ENCODE measurements at places on chromosomes 1 and 21. TPM values are rescaled to one million over a fixed set of nuclear protein-coding genes. Genes with fewer than 3 reads are reported as not detected.

PGBD5 gene
- not detected for total RNA-seq

OR2L2 gene
- 0.07 TPM for total RNA-seq

S100A1 gene
- total RNA-seq, result not detected

DDR2 gene
- 0.45 TPM for total RNA-seq

TARDBP gene
- 211 TPM for total RNA-seq

KCNK1 gene
- 2.3 TPM for total RNA-seq

S100A8 gene
- total RNA-seq, result not detected

LCE3D gene
- not detected for total RNA-seq

LCE2B gene
- not detected for total RNA-seq

C1orf185 gene
- not detected for total RNA-seq

PKP1 gene
- total RNA-seq, result not detected

GRCh38 chr1:117268535-117269455 is 58.1 kb upstream of the VTCN1 start:
- H3K27me3 ChIP-seq, result peaks cover 12% of the 10 kb centered on the region
- no peak for DNase-seq
- no peaks in the 10 kb centered on the region for H3K4me1 ChIP-seq
- no peak overlapping the region for H3K27ac ChIP-seq
- no peaks in the 10 kb centered on the region for H3K36me3 ChIP-seq

DNA sequence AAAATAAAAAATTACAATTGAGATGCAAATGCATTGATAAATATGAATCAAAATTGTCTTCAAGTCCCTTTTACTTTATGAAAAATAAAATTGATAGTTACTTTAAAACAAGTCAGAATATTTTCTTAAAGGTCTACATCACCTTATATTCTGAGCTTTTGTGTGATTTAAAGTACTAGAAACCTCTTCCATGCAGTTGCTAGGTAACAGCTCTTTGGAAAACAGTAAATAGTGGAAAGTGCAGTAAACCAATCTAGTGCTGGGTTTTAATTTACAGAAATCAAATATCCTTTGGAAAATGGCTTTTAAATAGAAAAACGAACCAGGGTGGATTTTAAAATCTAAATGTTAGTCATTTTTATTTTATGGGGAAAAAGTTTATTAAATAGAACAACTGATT is 227.9 kb downstream of the KCNT2 start:
- no peaks in the 10 kb centered on the region for H3K27me3 ChIP-seq
- DNase-seq, result no peak
- no peaks in the 10 kb centered on the region for H3K4me1 ChIP-seq
- no peaks in the 10 kb centered on the region for H3K36me3 ChIP-seq

- no peak overlapping the region for H3K4me3 ChIP-seq
- H3K27me3 ChIP-seq, result peaks cover 9% of the 10 kb centered on the region
- no peak for DNase-seq
- no peaks in the 10 kb centered on the region for H3K36me3 ChIP-seq
- H3K27ac ChIP-seq, result no peak overlapping the region
These were observed 33.2 kb upstream of the PKN2 start for GRCh38 chr1:88650676-88651418.

DNA sequence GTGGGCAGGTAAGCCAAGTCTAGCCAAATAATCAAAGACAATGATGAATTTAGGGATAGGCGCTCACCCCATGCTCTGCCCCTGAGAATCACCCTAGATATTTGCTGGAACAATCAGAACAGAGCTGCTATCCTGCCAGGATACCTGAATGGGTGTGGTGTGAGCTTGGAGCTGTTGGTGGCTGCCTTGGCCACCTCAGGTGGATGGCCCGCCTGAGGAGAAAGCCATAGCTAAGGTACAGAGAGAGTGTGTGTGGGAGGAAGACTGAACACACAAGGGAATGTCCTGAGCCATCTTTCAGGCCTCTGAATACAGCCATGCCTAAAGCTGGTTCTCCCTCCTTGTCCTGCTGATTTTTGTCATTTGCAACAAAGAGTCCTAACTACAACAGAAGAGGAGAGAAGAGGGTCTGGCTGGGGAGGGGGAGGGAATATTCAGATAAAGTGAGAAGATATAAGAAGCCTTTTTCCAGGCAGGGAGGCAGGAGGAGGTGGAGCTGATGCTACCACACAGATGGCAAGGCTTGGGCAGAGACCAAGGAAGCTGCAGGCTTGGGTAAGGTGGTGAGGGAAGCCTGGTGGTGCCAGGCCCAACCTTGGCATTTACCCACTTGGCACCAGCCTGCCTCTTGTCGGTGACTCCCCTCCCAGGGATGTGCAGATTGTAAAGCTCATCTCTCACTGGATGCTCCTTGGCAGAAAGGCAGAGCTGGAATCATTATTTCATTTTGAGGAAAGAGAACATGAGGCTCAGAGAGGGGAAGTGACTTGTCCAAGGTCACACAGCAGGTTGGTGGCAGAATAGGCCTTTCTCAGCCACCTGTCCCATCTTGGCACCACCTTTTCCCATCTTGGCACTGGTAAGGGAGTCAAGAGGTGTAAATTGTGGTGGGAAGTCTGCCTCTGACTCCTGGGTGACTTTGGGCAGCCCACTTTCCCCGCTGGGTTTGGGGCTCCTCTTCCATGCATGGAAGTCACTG is 49.7 kb downstream of the NKAIN1 start:
- no peak overlapping the region for H3K27ac ChIP-seq
- no peak for DNase-seq
- H3K4me1 ChIP-seq, result no peaks in the 10 kb centered on the region

GRCh38 chr1:237228421-237228820 is 186.4 kb downstream of the RYR2 start:
- H3K27ac ChIP-seq, result no peak overlapping the region
- H3K27me3 ChIP-seq, result no peaks in the 10 kb centered on the region
- H3K4me1 ChIP-seq, result no peaks in the 10 kb centered on the region
- H3K36me3 ChIP-seq, result no peaks in the 10 kb centered on the region
- no peak overlapping the region for H3K4me3 ChIP-seq
- no peak for DNase-seq

- H3K4me1 ChIP-seq, result no peaks in the 10 kb centered on the region
- H3K27me3 ChIP-seq, result no peaks in the 10 kb centered on the region
- no peaks in the 10 kb centered on the region for H3K36me3 ChIP-seq
These were observed 1.7 kb downstream of the PADI3 start for GRCh38 chr1:17250601-17251000.

DNA sequence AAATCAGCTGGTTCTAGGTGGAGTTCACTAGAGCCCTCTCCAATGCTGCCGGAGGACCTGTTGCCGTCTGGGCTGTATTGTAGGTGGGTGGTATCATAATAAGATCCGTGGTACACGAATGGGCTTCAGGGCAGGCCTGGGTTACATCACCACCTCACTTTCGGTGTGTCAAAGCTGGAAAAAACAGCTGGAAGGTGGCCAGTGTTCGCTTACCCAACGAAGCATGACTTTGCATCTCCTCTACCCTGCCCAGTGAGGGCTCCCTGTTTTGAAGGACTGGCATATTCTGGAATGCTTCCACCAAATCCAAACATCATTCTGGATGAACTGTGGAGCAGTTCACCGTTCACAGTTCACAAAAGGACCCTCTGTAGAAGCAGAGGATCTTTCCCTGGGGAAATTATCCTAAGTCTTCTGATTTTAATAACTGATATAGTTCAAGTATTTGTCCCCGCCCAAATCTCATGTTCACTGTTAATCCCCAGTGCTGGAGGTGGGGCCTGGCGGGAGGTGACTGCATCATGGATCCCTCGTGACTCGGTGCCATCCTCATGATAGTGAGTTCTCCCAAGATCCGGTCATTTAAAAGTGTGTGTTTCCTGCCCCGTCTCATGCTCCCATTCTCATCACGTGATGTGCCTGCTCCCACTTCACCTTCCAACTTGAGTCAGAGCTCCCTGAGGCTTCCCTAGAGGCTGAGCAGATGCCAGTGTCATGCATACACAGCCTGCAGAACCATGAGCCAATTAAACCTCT is 429.0 kb downstream of the KIF26B start:
- H3K27ac ChIP-seq, result no peak overlapping the region
- no peak for DNase-seq
- no peak overlapping the region for H3K4me3 ChIP-seq
- H3K27me3 ChIP-seq, result no peaks in the 10 kb centered on the region
- no peaks in the 10 kb centered on the region for H3K4me1 ChIP-seq
- no peaks in the 10 kb centered on the region for H3K36me3 ChIP-seq

- no peak overlapping the region for H3K27ac ChIP-seq
- no peaks in the 10 kb centered on the region for H3K36me3 ChIP-seq
- no peaks in the 10 kb centered on the region for H3K27me3 ChIP-seq
- no peaks in the 10 kb centered on the region for H3K4me1 ChIP-seq
These were observed 21.3 kb upstream of the FCRL2 start for GRCh38 chr1:157798211-157798610.

DNA sequence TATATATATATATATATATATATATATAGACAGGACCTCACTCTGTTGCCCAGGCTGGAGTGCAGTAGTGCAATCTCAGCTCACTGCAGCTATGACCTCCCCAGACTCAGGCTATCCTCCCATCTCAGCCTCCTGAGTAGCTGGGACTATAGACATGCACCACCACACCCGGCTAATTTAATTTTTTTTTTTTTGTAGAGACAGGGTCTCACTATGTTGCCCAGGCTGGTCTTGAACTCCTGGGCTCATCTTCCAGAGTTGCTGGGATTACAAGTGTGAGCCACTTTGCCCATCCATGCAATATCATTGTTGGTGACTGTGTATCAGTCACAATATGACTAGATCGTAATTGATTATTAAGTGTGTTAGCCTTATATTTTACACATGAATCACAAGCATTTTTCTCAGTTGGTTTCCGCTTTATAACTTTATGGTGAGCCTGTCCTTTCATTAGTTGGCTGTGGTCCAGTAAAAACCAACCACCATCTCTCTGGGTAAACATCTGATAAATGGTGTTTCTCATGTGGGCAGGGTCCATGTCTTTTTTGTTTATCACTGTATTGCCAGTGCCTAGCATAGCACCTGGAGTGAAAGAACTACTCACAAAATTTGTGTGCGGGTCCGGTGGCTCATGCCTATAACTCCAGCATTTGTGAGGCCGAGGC is 63.6 kb downstream of the MYOM3 start:
- no peaks in the 10 kb centered on the region for H3K4me1 ChIP-seq
- H3K36me3 ChIP-seq, result no peaks in the 10 kb centered on the region
- H3K4me3 ChIP-seq, result no peak overlapping the region

GRCh38 chr1:205199931-205200299 is 11.6 kb downstream of the DSTYK start:
- H3K4me3 ChIP-seq, result peak overlapping the region; percentile 66
- no peaks in the 10 kb centered on the region for H3K27me3 ChIP-seq
- H3K4me1 ChIP-seq, result peaks cover 54% of the 10 kb centered on the region

GRCh38 chr1:172203135-172203823 is 217.2 kb upstream of the C1orf105 start:
- no peaks in the 10 kb centered on the region for H3K27me3 ChIP-seq
- H3K36me3 ChIP-seq, result peaks cover 10% of the 10 kb centered on the region
- H3K27ac ChIP-seq, result no peak overlapping the region
- H3K4me1 ChIP-seq, result peaks cover 3% of the 10 kb centered on the region
- no peak overlapping the region for H3K4me3 ChIP-seq
- no peak for DNase-seq

DNA sequence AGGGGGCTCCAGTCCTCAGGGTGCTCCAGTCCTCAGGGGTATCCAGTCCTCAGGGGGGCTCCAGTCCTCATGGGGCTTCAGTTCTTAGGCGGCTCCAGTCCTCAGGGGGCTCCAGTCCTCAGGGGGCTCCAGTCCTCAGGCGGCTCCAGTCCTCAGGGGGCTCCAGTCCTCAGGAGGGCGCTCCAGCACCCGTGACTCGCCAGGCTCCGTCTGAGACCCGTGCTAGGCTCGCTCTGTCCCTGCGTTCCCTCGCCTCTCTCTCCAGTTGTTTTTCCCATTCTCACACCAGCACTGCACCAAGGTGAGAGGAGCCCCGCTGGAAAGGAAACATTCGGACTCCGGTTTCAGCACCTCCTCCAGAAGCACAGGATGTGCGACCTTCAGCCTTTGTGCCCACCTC is 9.4 kb upstream of the OR2M2 start:
- no peaks in the 10 kb centered on the region for H3K27me3 ChIP-seq
- no peak for DNase-seq
- no peak overlapping the region for H3K27ac ChIP-seq
- no peak overlapping the region for H3K4me3 ChIP-seq
- H3K36me3 ChIP-seq, result no peaks in the 10 kb centered on the region
- no peaks in the 10 kb centered on the region for H3K4me1 ChIP-seq

GRCh38 chr1:91569411-91570119 is 68.9 kb downstream of the CDC7 start:
- H3K27ac ChIP-seq, result peak overlapping the region; percentile 34
- H3K4me1 ChIP-seq, result peaks cover 14% of the 10 kb centered on the region
- H3K4me3 ChIP-seq, result no peak overlapping the region
- H3K27me3 ChIP-seq, result no peaks in the 10 kb centered on the region
- H3K36me3 ChIP-seq, result no peaks in the 10 kb centered on the region
- no peak for DNase-seq

GRCh38 chr1:23902321-23903278 is 10.6 kb downstream of the CNR2 start:
- no peak overlapping the region for H3K4me3 ChIP-seq
- no peak for DNase-seq
- H3K36me3 ChIP-seq, result no peaks in the 10 kb centered on the region
- H3K27me3 ChIP-seq, result peaks cover 40% of the 10 kb centered on the region

DNA sequence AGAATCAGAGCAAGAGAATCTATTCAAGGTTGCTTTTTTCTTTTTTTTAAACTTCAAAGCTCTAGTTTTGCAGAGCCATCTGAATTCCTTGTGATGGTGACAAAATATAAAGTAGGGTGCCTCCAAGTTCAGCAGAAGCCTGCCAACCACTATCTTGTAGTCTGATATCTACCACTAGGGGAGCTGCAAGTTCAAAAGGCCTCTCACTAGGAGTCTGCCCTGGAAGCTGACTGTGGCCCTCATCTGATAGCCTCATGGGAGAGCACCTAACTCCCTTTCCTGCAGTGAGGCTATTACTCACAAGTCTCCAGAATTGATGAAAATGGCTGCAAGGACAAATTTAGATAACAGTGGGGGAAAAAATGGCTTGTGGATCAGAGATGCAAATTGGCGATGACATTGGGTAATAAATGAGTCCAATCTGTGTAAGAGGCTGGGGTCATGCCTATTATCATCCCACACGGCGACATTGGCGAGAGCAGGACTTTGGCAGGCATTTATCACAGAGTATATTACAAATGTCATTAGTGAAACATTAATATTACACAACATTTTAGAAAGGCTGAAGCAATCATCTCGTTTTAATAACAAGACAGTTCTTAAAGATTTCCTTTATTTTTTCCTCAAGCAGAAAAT is 10.7 kb upstream of the ZP4 start:
- no peak overlapping the region for H3K4me3 ChIP-seq
- H3K4me1 ChIP-seq, result no peaks in the 10 kb centered on the region
- no peak for DNase-seq
- H3K27me3 ChIP-seq, result no peaks in the 10 kb centered on the region

GRCh38 chr1:189609167-189609566 is 868.5 kb downstream of the BRINP3 start:
- no peak overlapping the region for H3K27ac ChIP-seq
- H3K36me3 ChIP-seq, result no peaks in the 10 kb centered on the region
- no peaks in the 10 kb centered on the region for H3K4me1 ChIP-seq
- no peak overlapping the region for H3K4me3 ChIP-seq

- no peaks in the 10 kb centered on the region for H3K27me3 ChIP-seq
- H3K4me3 ChIP-seq, result no peak overlapping the region
- peak; percentile 65 for DNase-seq
These were observed 63.7 kb downstream of the MRPL37 start for GRCh38 chr1:54263601-54264226.

All from activated CD4-positive, alpha-beta T cell treated with anti-CD3 and anti-CD28 coated beads, Interleukin-2, amount 10 ng/mL, durations not matched to agents 24 days and 14 days (primary cell).